ENCODE measurements at places on chromosomes 6 and 20.

GRCh38 chr6:21987501-21987957 is 309.3 kb downstream of the PRL start:
- DNase-seq, result no peak

- no peak for DNase-seq
Observed at GRCh38 chr20:33820362-33820761, 9.2 kb downstream of the CHMP4B start.

- DNase-seq, result no peak
Observed at GRCh38 chr6:36141091-36141490, 10.8 kb downstream of the MAPK13 start.

GRCh38 chr6:39758905-39759605 is 33.1 kb upstream of the DAAM2 start:
- no peak for DNase-seq

DNA sequence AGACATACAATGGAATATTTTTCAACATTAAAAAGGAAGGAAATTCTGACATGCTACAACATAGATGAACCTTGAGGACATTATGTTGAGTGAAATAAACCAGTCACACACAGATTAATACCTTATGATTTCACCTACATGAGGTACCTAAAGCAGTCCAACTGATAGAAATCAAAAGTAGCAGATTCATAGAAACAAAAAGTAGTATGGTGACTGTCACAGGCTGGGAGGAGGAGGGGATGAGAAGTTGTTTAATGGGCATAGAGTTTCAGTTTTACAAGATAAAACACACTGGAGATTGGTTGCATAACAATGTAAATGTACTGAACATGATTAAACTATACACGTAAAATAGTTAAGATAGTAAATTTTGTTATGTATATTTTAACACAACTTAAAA is 48.5 kb upstream of the OLIG3 start:
- DNase-seq, result no peak

DNA sequence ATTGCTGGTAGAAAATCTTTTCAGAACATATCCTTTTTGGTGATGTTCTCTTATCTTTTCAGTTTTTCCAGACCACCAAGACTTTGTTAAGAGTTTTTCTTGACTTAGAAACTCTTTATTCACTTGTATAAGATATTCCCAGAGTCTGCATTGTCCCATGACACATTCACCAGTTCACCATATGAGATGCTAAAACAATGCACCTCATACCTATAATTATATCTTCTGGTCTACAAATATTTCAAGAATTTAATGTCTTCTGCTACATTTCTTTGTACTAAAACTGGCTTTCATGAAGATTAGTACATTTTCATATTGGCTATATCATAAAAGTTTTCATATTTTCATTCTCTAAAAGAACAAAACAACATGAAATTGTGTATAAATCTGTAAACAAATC is 111.3 kb downstream of the ADGRG6 start:
- DNase-seq, result no peak
